Activated naive CD8-positive, alpha-beta T cell treated with anti-CD3 and anti-CD28 coated beads, Interleukin-2, amount 10 ng/mL, durations not matched to agents 7 days and 5 days (primary cell): ENCODE measurements at places on chromosomes 13 and 19.

GRCh38 chr19:871446-872265 is 12.2 kb downstream of the CFD start:
- no peak for DNase-seq

- no peak for DNase-seq
These were observed 49.9 kb upstream of the MEDAG start for GRCh38 chr13:30856005-30856790.

DNA sequence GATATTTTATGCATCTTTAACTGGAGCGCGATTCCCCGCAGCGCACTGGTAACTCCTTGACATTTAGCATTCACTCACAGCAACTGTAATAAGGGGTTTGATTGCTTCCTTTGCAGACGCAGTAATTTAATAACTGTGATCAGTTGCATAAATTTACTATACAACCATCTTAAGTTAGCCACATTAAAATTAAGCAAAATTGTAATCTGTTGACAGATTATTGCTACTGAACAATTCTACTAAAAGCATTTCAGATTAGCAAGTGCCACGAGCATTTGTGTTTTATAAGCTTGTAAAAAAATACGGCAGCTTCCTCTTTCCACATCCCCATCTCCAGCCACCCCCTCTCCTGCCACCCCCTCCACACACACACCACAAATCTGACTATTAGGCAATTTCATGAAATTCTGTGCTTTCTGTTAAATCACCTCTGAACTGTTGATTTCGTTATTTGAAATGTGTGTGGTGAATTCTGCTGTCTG is 44.4 kb downstream of the TSHZ3 start:
- DNase-seq = no peak

DNA sequence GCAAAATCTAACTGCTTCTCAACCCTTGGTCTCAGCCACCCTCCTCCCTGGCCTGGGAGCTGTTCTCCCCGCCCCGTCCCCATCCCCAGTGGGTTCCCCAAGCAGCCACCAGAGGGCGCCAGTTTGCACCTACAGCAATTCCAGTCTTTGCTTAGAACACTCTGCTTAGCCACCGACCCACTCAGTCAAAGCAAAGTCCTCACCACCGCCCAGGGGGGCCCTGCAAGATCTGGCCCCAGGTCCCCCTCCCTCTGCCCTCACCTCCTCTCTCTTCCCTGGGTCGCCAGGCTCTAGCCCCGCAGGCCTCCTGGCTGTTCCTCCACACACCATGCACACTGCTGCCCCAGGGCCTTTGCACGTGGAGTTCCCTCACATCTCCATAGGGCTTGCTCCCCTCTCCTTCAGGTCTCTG is 12.4 kb downstream of the TMEM143 start:
- DNase-seq = peak; percentile 85

DNA sequence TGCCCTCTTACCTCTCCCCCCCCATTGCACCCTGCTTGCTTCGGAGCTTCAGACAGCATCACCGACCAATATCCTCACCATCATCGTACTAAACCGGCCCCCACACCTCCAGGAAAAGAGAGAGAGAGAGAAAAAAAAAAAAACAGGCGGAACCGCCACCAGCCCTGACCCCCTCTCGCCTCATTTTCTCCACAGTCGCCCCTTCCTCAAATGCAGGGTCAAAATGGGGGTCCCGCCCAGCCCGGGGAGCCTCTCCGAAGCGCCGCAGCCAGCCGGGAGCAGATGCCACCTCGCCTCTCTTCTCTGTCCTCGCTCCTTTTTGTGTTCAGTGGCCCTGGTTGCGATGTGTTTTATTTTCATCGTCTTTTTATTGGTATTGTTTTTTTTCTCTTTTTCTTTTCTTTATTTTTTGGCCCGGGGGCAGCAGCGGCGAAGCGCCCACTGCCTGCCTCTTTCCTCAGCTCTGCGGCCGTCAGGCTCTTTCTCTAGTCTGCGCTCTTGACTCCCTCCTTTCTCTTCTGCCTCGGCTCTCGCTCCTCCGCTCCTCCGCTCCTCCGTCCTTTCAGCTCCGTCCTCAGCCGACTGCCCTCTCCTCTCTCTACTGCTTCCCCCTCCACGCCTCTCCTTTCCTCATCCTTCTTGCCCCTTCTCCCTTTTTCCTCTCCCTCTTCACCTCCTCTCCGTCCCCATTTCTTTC is 41.4 kb downstream of the DEDD2 start:
- no peak for DNase-seq

DNA sequence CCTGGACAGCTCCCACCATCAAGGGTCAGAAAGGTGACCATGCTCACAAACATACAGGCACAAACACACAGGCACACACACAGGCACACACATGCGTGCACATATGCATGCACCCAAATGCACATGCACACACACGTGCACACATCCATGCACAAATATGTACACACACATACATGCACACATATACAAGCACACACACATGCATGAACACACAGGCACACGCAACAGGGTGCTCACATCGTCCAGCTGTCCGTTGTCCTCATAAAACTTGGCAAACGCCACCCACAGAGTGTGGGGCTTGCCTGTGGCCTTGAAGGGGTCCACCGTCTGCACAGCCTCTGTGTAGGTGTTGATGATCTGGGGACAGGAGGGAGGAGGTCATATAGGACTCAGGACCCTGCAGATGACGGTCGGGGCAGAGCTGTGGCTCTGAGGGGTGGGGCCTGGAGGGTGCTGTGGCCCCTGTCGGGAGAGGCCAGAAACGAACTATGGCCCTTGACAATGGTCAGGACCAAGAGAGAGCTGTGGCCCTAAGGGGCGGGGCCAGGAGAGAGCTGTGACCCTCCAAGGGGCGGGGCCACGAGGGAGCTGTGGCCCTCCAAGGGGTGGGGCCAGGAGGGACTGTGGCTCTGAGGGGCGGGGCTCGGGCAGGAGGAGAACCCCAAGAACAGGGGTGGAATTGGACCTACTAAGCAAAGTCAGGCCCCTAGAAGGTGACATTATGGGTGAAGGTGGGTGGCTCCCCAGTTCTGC is 6.2 kb downstream of the XAB2 start:
- no peak for DNase-seq

DNA sequence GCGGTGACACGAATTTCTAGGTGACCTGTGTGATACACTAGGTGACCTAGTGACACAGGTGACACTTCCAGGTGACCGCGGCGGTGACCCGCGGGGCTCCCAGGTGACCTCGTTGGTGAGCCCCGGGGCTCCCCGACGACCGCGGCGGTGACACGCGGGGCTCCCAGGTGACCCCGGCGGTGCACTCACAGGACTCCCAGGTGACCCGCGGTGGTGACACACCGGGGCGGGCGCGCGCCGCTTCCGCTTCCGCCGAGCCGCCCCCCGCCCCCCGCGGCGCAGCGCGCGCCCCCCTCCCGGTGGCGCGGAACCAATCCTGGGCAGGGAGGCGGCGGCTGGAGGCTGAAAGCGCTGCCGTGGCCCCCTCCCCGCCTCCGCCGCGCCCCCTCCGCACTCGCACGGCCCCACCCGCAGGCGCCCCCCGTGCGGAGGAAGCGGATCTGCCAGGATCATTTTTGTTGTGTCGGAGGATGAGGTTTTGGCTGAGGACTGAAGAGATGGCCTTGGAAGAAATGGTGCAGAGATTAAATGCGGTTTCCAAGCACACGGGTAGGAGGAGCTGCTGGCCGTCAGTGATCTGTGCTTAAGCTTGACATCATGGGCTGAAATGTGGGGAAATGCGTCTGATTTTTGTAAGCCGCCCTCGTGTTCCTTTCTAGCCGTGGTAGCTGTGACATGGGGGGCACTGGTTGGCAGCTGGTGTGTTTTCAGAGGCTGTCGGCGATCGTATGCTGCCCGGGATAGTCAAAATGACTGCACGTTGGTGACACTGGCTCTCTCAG is at the start of gene MCF2L:
Gene MCF2L, plus strand, starts transcription at position 305 of the 782 bp plus-strand sequence. Its CDS starts 166 bp downstream, at position 471.
- DNase-seq = peak; percentile 78

- no peak for DNase-seq
These were observed 215.6 kb downstream of the LIG4 start for GRCh38 chr13:107999751-108000150.

- no peak for DNase-seq
These were observed 15.6 kb downstream of the EMP3 start for GRCh38 chr19:48340995-48341394.

- DNase-seq = no peak
These were observed 15.9 kb upstream of the S1PR4 start for GRCh38 chr19:3162418-3163229.

DNA sequence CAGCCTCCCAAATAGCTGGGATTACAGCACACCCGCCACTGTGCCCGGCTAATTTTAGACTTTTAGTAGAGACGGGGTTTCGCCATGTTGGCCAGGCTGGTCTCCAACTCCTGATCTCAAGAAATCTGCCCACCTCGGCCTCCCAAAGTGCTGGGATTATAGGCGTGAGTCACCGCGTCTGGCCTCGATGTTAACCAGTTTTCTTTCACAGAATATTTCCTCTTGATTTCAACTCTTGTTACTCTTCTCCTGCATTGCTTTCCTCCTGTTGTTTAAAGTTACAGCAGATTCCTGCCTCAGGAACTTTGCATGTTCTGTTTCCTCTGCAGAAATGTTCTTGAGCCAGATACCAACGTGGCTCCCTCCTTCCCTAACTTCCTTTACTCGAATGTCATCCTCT is 3.7 kb upstream of the PEX11G start:
- no peak for DNase-seq

DNA sequence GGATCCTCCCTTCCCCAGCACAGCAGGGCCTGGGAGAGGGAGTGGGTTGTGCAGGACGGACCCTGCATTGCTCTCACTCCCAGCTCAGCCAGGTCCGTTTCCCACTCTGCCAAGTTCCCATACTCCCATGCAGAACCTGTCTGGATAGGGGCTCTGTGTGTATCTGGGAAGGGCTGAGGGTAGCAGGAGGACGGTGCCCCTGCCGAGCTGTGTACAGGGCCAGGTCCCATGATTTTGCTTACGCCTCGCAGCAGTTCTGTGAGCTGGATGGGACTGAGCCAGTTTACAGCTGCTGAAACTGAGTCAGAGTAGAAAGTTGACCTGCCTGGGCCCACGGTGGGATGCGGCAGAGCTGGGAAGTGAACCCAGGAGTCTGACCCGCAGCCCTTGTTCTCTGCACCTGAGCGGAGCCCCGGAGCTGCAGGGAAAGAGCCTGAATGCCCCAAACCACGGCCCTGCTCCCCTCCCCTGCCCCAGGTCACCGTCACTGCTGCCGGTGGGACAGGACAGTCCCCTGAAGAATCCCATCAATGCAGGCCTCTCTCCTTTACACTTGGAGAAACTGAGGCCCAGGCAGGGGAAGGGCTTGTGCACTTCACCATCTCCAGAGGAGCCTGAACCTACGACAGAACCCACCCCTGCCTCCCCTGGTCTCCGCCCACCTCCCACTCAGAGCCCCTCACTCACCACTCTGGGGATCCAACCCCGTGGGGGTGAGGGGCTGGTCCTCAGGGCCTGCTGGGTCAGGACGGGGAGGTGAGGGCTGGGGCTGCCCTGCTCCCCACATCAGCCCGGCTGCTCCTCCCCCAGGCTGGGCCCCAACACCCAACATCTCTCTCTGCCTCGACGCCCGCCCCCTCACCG is 3.5 kb downstream of the LILRB5 start:
- no peak for DNase-seq

GRCh38 chr13:74891610-74892009 is 590.4 kb downstream of the TBC1D4 start:
- no peak for DNase-seq

GRCh38 chr13:27482983-27483382 is 32.6 kb upstream of the MTIF3 start:
- DNase-seq = no peak

DNA sequence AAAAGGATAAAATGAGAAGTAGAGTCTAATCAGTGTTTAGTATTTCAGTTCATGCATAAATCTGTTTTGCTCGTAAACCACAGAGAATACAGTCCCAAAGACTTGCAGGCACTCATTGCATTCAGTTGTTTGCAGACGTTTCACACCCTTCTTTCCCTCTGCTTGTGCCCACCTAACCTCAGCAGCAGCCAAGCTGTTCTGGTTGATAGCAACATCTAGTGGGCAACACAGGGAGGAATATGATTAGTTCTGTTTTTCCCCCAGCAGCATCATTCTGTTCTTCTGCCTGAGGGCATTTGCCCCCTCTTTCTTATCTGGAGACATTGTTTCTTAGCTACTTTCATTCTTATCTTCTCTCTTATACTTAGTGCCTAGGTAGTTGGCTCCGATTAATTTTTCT is 135.6 kb downstream of the PAN3 start:
- DNase-seq = no peak

DNA sequence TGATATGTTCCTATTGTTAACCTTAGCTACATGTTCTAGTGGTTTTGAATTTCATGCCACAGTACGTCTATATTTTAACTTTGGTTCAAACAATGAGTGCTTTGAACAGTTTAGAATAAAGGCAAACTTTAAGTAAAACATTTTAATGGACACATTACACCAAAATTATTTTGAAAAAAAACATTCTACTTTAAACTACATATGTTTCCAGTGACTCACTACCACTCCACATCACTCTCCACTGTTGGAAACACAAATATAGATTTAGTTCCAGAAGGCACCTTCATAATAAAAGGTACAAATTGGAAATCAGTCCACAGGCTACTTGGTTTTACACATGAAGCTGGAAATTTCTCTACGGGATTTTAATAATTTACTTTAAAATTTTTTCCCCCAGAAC is 373.5 kb downstream of the MYO16 start:
- no peak for DNase-seq

DNA sequence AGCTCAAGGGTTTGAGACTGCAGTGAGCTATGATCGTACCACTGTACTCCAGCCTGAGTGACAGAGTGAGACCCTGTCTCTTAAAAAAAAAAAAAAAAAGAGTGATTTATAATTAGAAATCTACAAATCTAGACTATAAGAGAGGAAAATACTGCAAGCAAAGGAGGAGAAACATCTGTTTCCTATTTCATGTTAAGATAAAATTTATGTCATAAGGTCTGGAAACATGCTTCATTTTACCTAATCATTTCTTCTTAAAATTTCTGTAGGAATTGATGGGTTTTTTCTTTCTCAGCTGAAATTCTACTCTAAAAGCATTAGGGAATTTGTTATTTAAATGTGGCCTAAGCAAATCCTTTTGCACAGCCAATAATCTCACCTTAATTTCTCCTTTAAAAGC is 53.2 kb downstream of the C13orf42 start:
- no peak for DNase-seq

GRCh38 chr13:109361562-109362289 is 424.7 kb downstream of the IRS2 start:
- no peak for DNase-seq

DNA sequence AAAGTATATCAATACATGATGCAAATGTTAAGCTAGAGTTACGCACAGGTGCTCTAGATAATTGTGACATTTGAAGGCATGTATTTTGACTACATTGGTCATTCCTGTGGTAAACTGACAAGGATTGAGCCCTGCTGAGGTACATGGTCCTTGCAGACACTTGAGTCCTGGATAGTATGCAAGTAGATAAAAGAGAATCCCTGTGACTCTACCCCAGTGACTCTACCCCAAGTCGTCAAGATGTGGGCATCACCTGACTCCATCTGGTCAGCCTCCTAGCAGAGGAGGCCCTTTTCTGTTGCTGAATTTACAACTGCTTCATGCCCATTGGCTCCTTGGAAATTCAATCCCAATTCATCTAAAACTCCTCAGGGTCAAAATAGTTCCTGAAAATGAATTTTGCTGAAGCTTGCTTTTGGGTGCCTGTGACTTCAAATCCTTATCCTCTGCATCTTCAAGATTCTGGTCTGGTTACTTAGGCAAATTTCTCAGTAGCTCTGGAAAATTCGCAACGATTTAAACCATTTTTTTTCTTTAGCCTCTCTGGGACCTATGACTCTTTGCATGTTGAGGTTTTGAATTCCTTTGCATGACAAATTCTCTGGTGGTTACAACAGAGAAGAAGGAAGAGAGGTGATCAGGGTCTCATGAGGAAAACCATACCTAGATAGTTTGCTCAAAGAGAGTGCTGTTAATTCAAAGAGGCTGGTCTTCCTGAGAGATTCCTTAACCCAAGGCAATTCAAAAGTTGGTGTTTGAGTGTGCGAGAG is 422.1 kb downstream of the FGF9 start:
- DNase-seq = no peak

GRCh38 chr19:40305403-40305802 is 20.3 kb upstream of the AKT2 start:
- peak; percentile 66 for DNase-seq
